ENCODE measurements at places on chromosomes 1 and 21. TPM values are rescaled to one million over a fixed set of nuclear protein-coding genes. Genes with fewer than 3 reads are reported as not detected.

- H3K4me3 ChIP-seq, result no peak overlapping the region
- DNase-seq, result peak; percentile 48
- peaks cover 17% of the 10 kb centered on the region for H3K4me1 ChIP-seq
- no peaks in the 10 kb centered on the region for H3K36me3 ChIP-seq
- peak overlapping the region; percentile 47 for H3K27ac ChIP-seq
- H3K27me3 ChIP-seq, result no peaks in the 10 kb centered on the region
Measured at GRCh38 chr1:71414179-71414578, 333.3 kb upstream of the ZRANB2 start.

DNA sequence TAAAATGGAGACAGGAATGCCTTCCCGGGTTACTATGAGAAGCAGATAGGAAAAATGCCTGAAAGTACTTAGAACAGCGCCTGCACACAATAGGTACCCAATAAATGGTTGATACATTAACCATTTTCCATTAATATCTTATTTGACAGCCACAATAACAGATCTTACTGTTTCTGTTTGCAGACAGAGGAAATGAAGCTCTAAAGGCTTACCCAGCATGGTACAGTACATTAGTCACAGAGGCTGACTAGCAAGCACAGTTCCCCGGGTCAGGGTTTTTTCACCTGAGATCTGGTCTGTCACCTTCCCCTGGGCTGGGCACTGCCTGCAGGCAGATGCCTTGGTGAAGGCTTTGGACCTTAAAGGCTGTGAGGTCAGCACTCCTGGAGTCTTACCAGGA, 2.9 kb downstream of the TRIM63 start:
- no peaks in the 10 kb centered on the region for H3K27me3 ChIP-seq
- no peak overlapping the region for H3K4me3 ChIP-seq
- H3K36me3 ChIP-seq, result no peaks in the 10 kb centered on the region
- no peaks in the 10 kb centered on the region for H3K4me1 ChIP-seq

DNA sequence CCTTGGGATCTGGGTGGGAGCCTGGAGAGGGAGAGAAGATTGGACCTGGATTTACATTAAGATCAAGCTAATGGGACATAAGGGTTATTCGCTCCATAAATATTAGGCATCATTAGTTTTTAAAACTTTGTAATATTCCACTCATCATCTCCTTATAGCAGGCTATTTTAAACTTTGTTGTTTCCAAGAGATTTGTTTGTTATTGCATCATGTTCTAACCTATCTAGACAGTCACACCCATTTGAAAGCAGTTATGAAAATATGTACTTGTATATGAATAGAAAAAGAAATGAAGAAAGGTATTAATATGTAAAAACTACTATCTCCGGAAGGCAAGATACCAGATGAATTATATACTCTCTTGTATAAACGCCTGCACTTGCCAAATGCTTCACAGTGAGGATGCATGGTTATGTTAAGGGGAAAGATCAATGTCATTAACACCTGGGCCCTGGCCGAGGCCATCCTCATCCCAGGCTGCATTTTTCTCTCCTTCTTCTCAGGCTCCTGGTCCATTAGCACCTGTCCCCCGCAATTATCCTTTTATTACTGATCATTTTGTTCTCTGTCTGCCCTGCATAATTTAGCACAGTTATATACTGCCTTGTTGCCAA, 468.2 kb downstream of the MATN1 start:
- H3K36me3 ChIP-seq, result no peaks in the 10 kb centered on the region
- H3K4me1 ChIP-seq, result no peaks in the 10 kb centered on the region
- no peak for DNase-seq
- H3K4me3 ChIP-seq, result no peak overlapping the region
- no peaks in the 10 kb centered on the region for H3K27me3 ChIP-seq

DNA sequence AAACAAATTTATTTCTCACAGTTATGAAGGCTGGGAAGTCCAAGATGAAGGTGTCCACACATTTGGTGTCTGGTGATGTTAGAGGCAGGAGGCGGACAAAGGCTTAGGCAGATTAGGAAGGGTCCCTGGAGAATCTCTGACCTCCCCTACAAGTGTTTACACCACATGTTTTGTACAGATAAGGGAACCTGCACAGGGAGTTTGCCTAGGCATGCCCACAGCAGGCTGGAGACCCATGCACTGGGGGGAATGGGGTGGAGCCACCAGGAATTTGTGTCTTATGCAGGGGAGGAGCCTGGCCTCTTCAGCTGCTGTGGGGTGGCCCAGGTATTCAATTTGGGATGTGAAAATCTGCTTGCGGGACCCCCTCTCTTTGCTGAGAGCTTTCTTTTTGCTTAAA, 131.3 kb downstream of the PATJ start:
- no peaks in the 10 kb centered on the region for H3K36me3 ChIP-seq
- no peak overlapping the region for H3K4me3 ChIP-seq
- no peaks in the 10 kb centered on the region for H3K4me1 ChIP-seq
- H3K27me3 ChIP-seq, result no peaks in the 10 kb centered on the region
- H3K27ac ChIP-seq, result no peak overlapping the region

GRCh38 chr21:35465741-35466140, 416.6 kb upstream of the RUNX1 start:
- H3K4me1 ChIP-seq, result peaks cover 9% of the 10 kb centered on the region
- no peak overlapping the region for H3K27ac ChIP-seq
- no peaks in the 10 kb centered on the region for H3K27me3 ChIP-seq
- DNase-seq, result no peak

GRCh38 chr1:93015590-93015989, 54.3 kb upstream of the DIPK1A start:
- H3K36me3 ChIP-seq, result no peaks in the 10 kb centered on the region
- DNase-seq, result no peak
- H3K4me1 ChIP-seq, result peaks cover 10% of the 10 kb centered on the region
- H3K4me3 ChIP-seq, result no peak overlapping the region
- no peaks in the 10 kb centered on the region for H3K27me3 ChIP-seq

GRCh38 chr1:111441573-111442192, 7.4 kb downstream of the WDR77 start:
- peaks cover 97% of the 10 kb centered on the region for H3K36me3 ChIP-seq
- no peak for DNase-seq
- H3K4me1 ChIP-seq, result no peaks in the 10 kb centered on the region
- H3K27me3 ChIP-seq, result no peaks in the 10 kb centered on the region
- H3K4me3 ChIP-seq, result no peak overlapping the region
- H3K27ac ChIP-seq, result no peak overlapping the region

DNA sequence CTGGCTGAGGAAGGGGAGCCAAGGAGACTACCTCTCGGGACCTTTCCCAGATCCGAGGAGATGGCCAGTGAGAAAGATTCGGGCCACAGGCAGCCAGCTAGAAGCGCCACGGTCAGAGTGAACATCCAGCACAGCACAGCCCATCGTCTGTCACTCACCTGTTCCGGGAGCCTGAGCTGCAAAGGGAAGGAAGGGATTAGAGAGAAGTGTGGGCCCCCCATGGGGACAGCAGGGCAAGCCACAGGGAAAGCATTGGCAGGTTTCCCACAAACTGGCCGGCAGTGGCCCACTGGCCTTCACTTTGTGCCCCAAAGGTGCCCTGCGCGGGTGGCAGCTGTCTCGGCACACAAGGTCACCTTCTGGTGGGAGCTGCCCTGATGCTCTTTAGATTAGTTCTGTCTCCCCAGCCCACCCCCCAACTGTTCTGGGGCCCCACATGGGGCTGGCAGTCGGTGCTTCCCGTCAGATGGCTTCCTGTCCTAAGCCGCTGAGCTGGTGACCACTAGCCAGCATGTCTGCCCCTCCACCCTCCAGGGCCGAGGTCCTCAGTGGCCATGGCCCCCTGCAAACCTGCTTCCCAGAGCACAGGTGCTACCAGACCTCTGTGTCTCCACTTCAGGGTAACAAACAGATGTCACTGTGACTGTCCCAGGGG, 56.7 kb downstream of the LACTBL1 start:
- H3K4me1 ChIP-seq, result no peaks in the 10 kb centered on the region
- no peak overlapping the region for H3K4me3 ChIP-seq
- DNase-seq, result no peak
- no peaks in the 10 kb centered on the region for H3K27me3 ChIP-seq
- no peaks in the 10 kb centered on the region for H3K36me3 ChIP-seq
- H3K27ac ChIP-seq, result no peak overlapping the region

The GPR25 gene
- not detected for polyA plus RNA-seq

The PRMT6 gene
- polyA plus RNA-seq, result 16.2 TPM

The RGS13 gene
- not detected for polyA plus RNA-seq

The SH2D5 gene
- not detected for polyA plus RNA-seq

The DENND1B gene
- polyA plus RNA-seq, result 3.0 TPM

The SERPINC1 gene
- 0.23 TPM for polyA plus RNA-seq

The TRAF3IP3 gene
- polyA plus RNA-seq, result 111 TPM

All from CD14-positive monocyte (primary cell).